ENCODE measurements at places on chromosomes 13 and 19.

- no peak for DNase-seq
Measured at GRCh38 chr13:38223089-38223488, 126.6 kb upstream of the UFM1 start.

DNA sequence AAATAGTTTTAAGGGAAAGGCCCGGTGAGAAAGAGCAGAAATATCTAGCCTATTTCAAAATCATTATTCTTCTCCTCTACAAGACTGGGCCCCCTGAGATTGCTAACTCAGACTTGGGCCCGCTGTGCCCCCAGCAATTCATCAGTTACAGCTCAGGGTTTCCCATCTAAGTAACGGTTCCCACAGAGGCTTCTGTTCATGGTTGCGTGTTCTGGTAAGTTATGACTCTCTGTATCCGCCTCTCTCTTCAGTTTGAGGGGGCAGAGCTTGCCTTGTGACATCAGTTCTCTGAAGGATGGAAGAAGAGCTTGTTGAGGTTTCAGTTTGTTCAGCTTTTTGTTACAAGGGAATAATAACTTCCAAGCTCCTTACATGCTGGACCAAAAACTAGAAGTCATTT, 11.6 kb downstream of the ZNF57 start:
- DNase-seq: no peak

GRCh38 chr13:88377852-88378251, 706.7 kb downstream of the SLITRK5 start:
- DNase-seq: no peak

DNA sequence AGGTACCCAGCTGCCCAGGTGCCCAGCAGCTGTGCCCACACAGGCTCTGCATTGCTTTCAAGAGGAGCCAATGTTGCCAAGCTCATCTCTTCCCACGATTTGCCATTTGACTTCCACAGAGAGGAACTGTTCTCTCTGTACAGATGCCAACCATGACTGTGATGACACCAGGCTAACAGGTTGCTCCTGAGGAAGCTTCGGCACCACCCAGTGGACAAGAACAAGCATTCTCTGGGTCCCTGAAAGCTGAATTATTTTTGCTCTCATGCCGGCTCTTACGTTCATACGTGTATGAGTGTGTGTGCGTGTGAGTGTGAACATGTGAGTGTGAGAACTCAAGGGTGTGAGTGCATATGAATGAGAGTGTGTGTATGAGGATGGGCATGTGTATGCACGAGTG, 535.2 kb downstream of the LIG4 start:
- no peak for DNase-seq

GRCh38 chr13:75748874-75749273, 112.7 kb downstream of the LMO7 start:
- DNase-seq: no peak

GRCh38 chr13:107832500-107833100, 382.7 kb downstream of the LIG4 start:
- DNase-seq: no peak
